ENCODE measurements at places on chromosomes 5 and 9.

- DNase-seq, result no peak
Measured at GRCh38 chr9:106771608-106772007, 91.4 kb upstream of the ZNF462 start.

DNA sequence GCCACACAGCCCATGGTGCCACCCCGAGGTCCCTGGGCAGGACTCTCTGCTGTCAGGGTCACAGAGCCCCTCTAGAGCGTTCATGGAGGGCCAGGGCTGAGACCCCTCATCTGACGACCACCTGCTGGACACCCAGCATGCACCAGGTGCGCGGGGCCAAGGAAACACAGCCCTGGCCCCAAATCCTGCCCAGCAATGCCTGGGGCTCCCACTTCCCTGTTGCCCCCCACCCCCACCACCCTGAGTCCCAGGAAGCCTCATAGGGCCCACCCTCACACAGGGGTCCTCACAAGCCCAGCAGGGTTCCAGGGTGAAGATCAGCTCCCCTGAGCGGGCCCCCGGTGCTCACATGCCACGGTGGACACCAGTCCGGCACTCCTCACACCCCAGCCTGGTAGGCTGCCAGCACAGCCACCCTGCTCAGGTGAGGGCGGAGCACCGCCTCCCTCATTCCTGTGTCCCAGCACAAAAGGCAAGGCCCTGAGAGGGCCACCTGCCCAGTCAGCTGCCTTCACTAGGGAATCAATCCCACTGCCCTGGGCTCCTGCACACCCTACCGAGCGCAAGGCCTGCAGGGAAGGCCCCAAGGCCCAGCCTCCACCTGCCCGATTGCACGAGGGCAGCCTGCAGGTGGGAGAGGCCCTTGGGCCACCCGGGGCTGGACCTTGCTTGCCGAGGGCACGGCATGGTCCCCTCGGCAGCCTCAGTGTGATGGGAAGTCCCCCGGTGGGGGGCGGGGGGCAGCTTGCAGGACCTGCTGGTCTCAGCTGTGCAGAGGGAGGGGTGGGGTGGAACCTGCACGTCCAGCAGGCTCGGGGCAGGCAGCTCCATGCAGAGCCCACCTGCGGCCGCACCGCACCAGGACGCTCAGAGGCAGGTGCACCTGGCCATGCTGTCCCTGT lies 56.4 kb upstream of the UBAC1 start:
- DNase-seq, result no peak

GRCh38 chr5:148465381-148466235 lies 81.8 kb downstream of the FBXO38 start:
- DNase-seq, result peak; percentile 82

DNA sequence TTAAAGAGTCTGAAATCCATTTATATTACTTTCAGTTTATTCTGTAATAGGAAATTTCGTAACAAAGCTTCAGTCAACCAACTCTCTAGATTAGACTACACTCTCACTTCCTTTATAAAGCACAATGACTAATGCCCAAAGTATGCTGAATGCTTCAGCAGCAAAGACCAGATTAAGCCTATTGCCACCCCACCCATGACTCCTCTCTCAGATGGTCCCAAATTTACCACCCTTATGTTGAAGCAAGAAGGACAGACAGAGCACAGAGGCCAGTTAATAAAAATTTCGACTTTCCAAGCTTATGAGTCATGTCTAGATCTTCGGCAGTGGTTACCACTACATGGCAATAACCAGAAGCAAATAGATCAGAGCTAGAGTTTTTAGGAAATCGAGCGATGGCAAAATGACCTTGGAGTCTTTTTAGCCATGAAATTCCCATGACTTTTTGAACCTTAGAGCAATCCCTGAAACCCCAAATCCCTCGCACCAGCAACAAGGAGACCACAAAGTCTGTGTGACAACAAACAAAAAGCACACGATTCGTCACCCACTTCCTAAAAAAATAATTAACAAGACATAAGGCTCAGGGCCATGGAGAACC lies 287.8 kb upstream of the RASA1 start:
- peak; percentile 80 for DNase-seq

DNA sequence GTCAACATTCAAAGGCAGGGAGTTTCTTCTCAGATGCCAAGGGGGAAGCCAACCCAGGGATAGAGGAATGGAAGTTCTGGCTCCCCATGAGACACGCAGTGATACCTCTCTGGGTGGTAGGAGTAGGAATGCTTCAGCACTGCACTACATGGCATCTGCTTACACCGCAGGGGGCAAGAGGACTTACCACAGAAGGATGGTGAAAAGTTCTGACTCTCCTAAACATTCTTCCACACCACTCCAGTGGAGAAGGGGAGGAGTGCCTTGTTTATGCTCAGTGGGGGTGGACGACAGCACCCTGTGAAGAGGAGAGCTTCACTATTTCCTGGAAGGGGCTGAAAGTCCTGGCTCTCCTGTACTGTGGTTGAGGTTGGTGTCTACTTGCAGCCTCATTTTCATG lies 1011.3 kb upstream of the WWC1 start:
- DNase-seq, result no peak
